ENCODE measurements at places on chromosomes 5 and 9. TPM values are rescaled to one million over a fixed set of nuclear protein-coding genes. Genes with fewer than 3 reads are reported as not detected.

- no peak overlapping the region for H3K27ac ChIP-seq
- H3K4me3 ChIP-seq = no peak overlapping the region
- DNase-seq = no peak
- H3K36me3 ChIP-seq = no peaks in the 10 kb centered on the region
- no peaks in the 10 kb centered on the region for H3K27me3 ChIP-seq
These were observed 298.6 kb upstream of the SLC24A2 start for GRCh38 chr9:20087481-20087880.

- H3K4me1 ChIP-seq = no peaks in the 10 kb centered on the region
- H3K4me3 ChIP-seq = no peak overlapping the region
- DNase-seq = no peak
- peaks cover 26% of the 10 kb centered on the region for H3K27me3 ChIP-seq
- H3K36me3 ChIP-seq = no peaks in the 10 kb centered on the region
- H3K27ac ChIP-seq = no peak overlapping the region
These were observed 21.5 kb upstream of the UBAC1 start for GRCh38 chr9:135982499-135983207.

DNA sequence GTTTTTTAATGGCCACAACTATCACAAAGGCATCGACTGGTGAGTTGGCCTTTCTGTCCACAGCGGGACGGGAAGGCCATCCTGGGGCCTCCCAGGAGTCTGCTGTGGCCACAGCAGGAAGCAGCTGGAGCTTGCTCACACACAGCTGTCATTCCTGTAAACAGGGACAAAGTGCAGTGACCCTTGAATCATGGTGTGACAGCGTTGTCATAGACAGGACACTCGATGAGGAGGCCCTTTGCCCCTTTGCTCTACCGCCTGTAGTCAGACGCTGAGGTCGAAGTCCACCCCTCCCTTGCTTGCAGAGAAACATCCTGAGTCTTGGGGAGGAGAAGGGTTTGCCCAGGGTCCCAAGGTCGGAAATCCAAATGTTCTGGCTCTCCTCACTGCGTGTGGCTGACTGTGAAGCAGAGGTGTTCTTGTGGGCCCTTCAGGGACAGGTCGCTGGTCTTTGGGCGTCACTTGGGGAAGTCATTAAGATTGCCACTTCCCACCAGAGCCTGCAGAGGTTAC lies 35.1 kb downstream of the NDST1 start:
- H3K27me3 ChIP-seq = no peaks in the 10 kb centered on the region
- peaks cover 72% of the 10 kb centered on the region for H3K36me3 ChIP-seq
- peaks cover 33% of the 10 kb centered on the region for H3K4me1 ChIP-seq
- peak overlapping the region; percentile 94 for H3K27ac ChIP-seq
- H3K4me3 ChIP-seq = no peak overlapping the region

GRCh38 chr5:171226864-171227263 lies 82.2 kb upstream of the TLX3 start:
- no peaks in the 10 kb centered on the region for H3K4me1 ChIP-seq
- no peaks in the 10 kb centered on the region for H3K36me3 ChIP-seq
- H3K27ac ChIP-seq = no peak overlapping the region
- DNase-seq = no peak
- H3K4me3 ChIP-seq = no peak overlapping the region

DNA sequence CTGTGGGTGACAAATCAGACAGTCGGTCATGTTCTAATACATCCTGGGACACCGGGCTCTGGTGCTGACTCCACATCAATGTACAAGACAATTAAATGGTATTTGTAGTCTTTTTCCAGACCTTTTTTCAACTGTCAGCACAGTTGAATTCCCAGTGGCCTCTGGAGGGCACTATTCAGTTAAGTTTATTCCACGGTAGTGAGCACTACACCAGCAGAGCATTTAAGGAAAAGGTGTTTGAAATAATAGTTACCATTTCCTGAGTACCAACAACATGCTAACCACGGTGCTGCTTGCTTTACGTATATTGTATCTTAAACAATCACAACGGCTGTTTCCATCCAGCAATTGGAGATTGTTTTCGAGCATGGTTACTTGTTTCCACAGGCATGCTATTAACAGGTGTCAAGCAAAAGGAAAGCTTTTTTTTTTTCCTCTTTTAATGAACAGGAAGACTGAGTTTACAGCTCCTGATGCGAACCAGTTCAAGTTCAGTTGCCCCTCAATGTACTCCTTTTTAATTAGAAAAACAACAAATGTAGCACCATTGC lies 186.7 kb downstream of the PDZD2 start:
- H3K36me3 ChIP-seq = no peaks in the 10 kb centered on the region
- no peaks in the 10 kb centered on the region for H3K27me3 ChIP-seq
- no peak overlapping the region for H3K4me3 ChIP-seq
- H3K4me1 ChIP-seq = no peaks in the 10 kb centered on the region
- no peak overlapping the region for H3K27ac ChIP-seq
- peak; percentile 28 for DNase-seq

DNA sequence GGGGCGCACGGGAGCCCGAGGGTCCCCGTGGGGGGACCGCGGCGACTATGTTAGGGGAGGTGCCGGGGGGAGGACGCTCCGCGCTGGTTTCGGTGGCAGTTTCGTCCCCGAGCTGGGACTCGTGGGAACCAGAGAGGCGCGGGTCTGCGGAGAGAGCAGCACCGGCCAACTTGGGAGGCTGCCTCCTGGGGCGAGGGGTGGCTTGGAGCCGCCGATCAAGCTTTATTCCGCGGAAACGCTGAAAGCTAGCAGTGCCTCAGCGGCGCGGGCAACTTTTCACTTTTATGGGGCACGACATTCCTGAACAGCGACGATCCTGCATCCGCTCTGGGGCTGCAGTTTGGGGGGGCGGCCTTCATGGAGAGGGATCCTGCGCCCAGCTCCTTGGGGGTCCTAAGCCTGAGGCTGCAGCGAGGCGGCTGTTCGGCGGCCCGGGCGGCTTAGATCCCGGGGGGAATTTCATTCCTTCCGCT lies 369 bp downstream of the OCLN start:
- H3K4me3 ChIP-seq = peak overlapping the region; percentile 93
- no peak for DNase-seq
- H3K4me1 ChIP-seq = peaks cover 17% of the 10 kb centered on the region
- H3K27me3 ChIP-seq = peaks cover 23% of the 10 kb centered on the region
- no peaks in the 10 kb centered on the region for H3K36me3 ChIP-seq

- H3K4me3 ChIP-seq = no peak overlapping the region
- H3K27ac ChIP-seq = peak overlapping the region; percentile 65
- H3K27me3 ChIP-seq = no peaks in the 10 kb centered on the region
These were observed 59.4 kb downstream of the MED27 start for GRCh38 chr9:132020272-132020671.

- no peak for DNase-seq
- H3K27ac ChIP-seq = no peak overlapping the region
- peaks cover 20% of the 10 kb centered on the region for H3K4me1 ChIP-seq
- no peaks in the 10 kb centered on the region for H3K36me3 ChIP-seq
- no peaks in the 10 kb centered on the region for H3K27me3 ChIP-seq
These were observed 8.8 kb upstream of the GM2A start for GRCh38 chr5:151244206-151244605.

GRCh38 chr5:52077941-52078815 lies 694.9 kb downstream of the ISL1 start:
- H3K36me3 ChIP-seq = no peaks in the 10 kb centered on the region

DNA sequence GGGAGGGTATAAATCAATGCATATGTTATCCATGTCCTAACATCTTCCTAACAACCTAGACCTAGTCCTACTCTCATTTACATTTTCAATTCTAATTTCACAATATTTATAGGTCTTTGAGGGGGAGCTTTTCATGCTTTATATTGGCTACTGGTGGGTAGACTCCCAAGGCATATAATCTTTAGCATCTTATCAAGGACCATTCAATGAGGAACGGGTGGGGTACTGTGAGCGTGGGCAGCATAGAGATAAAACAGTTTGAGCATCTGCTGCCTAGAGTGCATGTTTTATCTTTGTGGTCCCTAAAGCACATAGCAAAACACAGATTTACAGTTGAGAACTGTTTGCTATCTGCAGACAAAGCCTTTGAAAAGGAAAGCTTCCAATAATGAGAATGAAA lies 427.6 kb upstream of the WWC1 start:
- no peak overlapping the region for H3K27ac ChIP-seq
- DNase-seq = no peak
- H3K36me3 ChIP-seq = no peaks in the 10 kb centered on the region

- H3K4me3 ChIP-seq = no peak overlapping the region
- H3K27me3 ChIP-seq = no peaks in the 10 kb centered on the region
- H3K36me3 ChIP-seq = no peaks in the 10 kb centered on the region
- no peak overlapping the region for H3K27ac ChIP-seq
These were observed 286.9 kb downstream of the FBXL7 start for GRCh38 chr5:15786884-15787283.

DNA sequence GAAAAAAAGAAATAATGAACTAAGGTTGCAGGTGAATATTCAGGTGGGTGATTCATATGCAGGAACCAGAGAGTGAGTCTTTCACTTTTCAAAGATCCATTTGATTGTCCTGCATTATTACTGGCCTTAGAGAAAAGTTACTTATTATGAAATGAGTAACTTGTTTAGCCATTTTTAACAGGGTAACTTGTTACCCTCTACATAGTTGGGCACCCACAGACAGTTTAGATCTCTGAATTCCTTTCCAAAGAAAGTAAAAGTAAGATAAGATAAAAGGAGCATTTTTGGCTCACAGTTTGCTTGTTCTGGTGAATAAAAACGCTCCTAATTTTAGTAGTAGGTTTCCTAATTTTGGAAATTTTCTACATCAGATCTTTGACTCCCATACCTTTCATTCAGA lies 54.1 kb upstream of the DAB2 start:
- no peak overlapping the region for H3K27ac ChIP-seq
- no peaks in the 10 kb centered on the region for H3K4me1 ChIP-seq
- no peaks in the 10 kb centered on the region for H3K36me3 ChIP-seq

GRCh38 chr5:72510610-72511181 lies 3.5 kb upstream of the ZNF366 start:
- H3K4me3 ChIP-seq = no peak overlapping the region
- H3K36me3 ChIP-seq = no peaks in the 10 kb centered on the region
- H3K27me3 ChIP-seq = peaks cover 7% of the 10 kb centered on the region
- H3K4me1 ChIP-seq = no peaks in the 10 kb centered on the region
- H3K27ac ChIP-seq = no peak overlapping the region
- DNase-seq = peak; percentile 8

DNA sequence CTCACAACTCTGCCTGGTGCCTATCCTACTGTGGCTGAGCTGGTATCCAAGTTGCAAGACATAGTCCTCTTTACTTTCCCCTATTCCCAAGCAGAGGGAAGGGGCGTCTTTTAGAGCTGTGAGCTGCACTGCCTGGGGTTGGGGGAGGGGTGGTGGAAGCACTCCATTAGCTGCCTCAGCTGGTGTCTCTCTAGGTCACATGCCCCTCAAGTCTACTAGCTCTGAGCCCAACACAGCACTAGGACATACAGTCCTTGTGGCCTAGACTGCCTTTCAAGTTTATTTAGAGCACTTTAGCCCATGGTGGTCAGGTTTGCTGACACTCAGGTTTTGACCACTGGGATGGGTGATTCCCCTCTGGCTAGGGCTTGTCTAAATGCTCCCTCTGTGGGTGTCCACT lies 54.7 kb downstream of the SREK1 start:
- H3K4me1 ChIP-seq = no peaks in the 10 kb centered on the region
- no peaks in the 10 kb centered on the region for H3K27me3 ChIP-seq
- no peak for DNase-seq

DNA sequence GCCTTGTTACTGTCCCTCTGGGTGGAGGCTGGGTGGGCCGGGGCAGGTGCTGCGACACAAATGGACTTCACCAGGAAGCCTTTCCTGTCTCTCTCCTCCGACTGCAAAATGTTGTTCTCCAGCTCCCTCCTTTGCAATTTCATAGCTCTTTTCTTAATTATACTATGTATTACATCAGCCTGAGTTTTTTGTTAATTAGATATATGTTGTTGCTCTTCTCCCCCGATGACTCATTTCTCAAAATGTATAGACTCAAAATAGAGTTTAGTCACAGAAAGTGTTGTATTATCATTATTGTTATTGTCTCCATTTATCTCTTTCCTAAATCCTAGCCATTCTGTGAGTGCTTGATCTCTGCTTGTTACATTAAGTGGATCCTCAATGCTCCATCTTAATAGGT lies 122.4 kb upstream of the OSMR start:
- no peak overlapping the region for H3K27ac ChIP-seq
- DNase-seq = no peak
- no peaks in the 10 kb centered on the region for H3K4me1 ChIP-seq
- no peak overlapping the region for H3K4me3 ChIP-seq
- H3K27me3 ChIP-seq = peaks cover 50% of the 10 kb centered on the region
- H3K36me3 ChIP-seq = no peaks in the 10 kb centered on the region

- no peak overlapping the region for H3K4me3 ChIP-seq
- peaks cover 35% of the 10 kb centered on the region for H3K4me1 ChIP-seq
- no peak for DNase-seq
- H3K36me3 ChIP-seq = peaks cover 48% of the 10 kb centered on the region
These were observed 22.4 kb downstream of the NANS start for GRCh38 chr9:98078895-98079294.

DNA sequence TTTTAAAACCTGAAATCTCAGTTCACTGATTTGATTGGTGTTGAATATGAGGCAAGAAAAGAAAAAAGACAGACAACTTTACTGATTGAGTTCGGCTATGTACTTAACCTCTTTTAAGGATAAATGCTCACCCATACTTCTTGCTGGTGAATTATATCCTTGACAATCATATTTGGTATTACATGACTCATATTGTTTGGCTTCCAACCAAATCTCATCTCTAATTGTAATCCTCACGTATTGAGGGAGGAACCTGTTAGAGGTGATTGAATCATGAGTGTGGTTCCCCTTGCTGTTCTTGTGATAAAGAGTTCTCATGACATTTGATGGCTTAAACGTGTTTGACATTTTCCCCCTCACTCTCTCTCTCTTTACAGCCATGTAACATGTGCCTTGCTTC lies 255.6 kb upstream of the IZUMO3 start:
- no peak for DNase-seq
- no peaks in the 10 kb centered on the region for H3K36me3 ChIP-seq
- H3K27ac ChIP-seq = no peak overlapping the region
- H3K27me3 ChIP-seq = no peaks in the 10 kb centered on the region
- no peaks in the 10 kb centered on the region for H3K4me1 ChIP-seq

DNA sequence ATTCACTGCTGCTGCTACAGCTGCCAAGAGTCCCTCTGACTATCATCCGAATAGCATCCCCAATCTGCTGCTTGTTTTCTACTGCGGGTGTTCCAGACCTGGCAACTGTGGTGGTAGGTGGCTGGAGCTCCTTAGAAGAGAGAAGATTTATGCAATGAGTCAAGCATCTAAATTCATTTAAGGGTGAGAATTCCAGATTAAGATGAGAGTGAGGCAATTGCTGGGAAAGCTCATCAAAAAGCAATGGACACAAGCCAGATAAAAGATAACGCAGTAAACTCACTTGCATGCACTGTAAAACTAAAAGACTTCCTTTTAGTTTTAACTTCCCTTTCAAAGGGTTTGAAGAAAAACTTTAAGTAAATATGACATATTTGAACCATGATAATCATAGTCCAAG lies 3.9 kb downstream of the PLK2 start:
- H3K36me3 ChIP-seq = peaks cover 13% of the 10 kb centered on the region
- DNase-seq = no peak
- peaks cover 7% of the 10 kb centered on the region for H3K27me3 ChIP-seq
- H3K4me1 ChIP-seq = no peaks in the 10 kb centered on the region

GRCh38 chr5:139886213-139886612 lies 90.6 kb downstream of the PSD2 start:
- no peak overlapping the region for H3K27ac ChIP-seq
- H3K4me1 ChIP-seq = no peaks in the 10 kb centered on the region
- peaks cover 22% of the 10 kb centered on the region for H3K27me3 ChIP-seq
- no peak overlapping the region for H3K4me3 ChIP-seq
- H3K36me3 ChIP-seq = no peaks in the 10 kb centered on the region

GRCh38 chr5:126364206-126364902 lies 58.9 kb upstream of the GRAMD2B start:
- no peaks in the 10 kb centered on the region for H3K27me3 ChIP-seq
- no peak for DNase-seq
- no peaks in the 10 kb centered on the region for H3K36me3 ChIP-seq

CORO2A gene
- polyA plus RNA-seq = 57.6 TPM

SOHLH1 gene
- polyA plus RNA-seq = not detected

UGT3A2 gene
- 1.6 TPM for polyA plus RNA-seq
